ENCODE measurements at places on chromosomes 2 and 18.

GRCh38 chr2:5701266-5701665 lies 9.1 kb downstream of the SOX11 start:
- no peak for DNase-seq

- no peak for DNase-seq
Observed at GRCh38 chr18:3368193-3368592, 81.8 kb upstream of the TGIF1 start.

- DNase-seq, result no peak
Observed at GRCh38 chr18:60215432-60215831, 157.1 kb downstream of the MC4R start.

DNA sequence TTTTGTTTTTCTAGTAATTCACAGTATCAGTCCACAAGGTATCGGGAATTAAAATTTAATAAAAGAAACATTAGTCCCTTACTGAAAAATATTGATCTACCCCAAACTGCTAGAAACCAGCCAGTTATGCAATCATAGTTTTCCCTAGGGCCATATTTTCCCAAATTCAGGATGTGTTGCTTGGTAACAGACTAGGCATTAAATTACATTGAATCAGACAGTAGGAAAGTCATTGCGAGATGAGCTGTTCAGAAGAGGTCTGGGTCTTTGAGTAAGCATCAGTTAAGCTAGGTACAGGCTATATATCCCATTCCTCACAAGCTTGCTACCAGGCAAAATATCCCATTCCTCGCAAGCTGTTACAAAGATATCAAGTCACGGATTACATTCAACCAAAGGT lies 123.0 kb upstream of the CCDC150 start:
- no peak for DNase-seq

- DNase-seq, result no peak
Observed at GRCh38 chr2:219028141-219028540, 13.2 kb downstream of the CFAP65 start.

DNA sequence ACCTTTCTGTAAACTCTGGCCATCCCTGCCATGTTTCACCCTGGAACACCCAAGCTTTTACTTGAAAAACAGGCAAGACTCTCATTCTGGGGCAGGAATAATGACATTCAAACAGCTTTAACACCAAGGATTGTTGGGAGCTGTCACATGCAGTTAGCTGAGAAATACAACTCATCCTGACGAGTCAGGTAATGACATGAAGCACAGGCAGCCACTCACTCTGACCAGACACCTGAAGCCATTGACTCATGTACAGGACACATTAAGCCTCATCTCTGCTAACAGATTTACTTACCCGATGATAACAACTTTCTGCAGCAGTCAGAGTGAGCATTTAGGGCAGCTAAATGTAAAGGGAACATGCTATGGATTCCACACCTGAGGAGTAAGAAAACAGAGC lies 163.1 kb upstream of the PGAP1 start:
- no peak for DNase-seq

GRCh38 chr2:903223-903900 lies 47.3 kb upstream of the SNTG2 start:
- no peak for DNase-seq

GRCh38 chr2:19357402-19358241 lies 801 bp downstream of the OSR1 start:
- DNase-seq, result no peak

GRCh38 chr2:64439194-64439593 lies 14.8 kb upstream of the LGALSL start:
- DNase-seq, result no peak

DNA sequence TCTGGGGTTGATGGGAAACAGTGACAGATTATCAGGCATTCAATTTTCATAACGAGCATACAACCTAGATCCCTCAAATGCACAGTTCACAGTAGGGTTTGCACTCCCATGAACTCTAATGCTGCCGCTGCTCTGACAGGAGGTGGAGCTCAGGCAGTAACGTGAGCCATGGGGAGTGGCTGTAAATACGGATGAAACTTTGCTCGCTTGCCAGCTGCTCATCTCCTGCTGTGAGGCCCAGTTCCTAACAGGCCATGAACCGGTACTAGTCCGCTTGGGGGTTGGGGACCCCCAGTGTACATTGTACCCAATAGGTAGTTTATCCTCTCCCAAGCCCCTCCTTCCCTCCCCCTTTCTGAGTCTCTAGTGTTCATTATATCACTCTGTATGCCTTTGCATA lies 94.6 kb downstream of the PTH2R start:
- no peak for DNase-seq

GRCh38 chr2:151637271-151637781 lies 97.0 kb downstream of the NEB start:
- DNase-seq, result peak; percentile 50

- no peak for DNase-seq
Observed at GRCh38 chr2:121862286-121862685, 106.8 kb downstream of the TSN start.

GRCh38 chr2:141714496-141714895 lies 416.3 kb downstream of the LRP1B start:
- no peak for DNase-seq

- DNase-seq, result no peak
Observed at GRCh38 chr2:178479758-178480226, 465 bp upstream of the PLEKHA3 start.

- no peak for DNase-seq
Observed at GRCh38 chr2:48792030-48792429, 36.5 kb upstream of the LHCGR start.

GRCh38 chr2:151673016-151673415 lies 61.3 kb downstream of the NEB start:
- no peak for DNase-seq

DNA sequence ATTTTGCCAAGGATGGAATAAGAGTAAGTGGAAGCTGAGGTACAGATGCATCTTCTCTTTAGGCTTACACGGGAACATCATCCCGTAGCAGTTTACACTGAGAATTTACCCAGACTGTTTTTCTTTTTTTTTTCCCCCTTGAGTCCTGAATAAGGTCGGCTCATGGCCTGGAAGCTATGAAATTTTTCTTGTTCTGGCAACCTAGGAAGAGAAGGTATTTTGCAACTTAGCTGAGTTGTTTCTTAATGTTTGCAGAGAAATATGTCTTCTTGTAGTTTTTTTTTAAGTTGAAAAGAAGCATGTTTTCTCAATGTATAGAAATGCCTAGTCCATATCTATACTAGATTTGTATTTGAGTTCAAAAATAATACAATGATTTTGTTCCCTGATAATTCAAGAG lies 712.5 kb downstream of the TDRD15 start:
- DNase-seq, result no peak

DNA sequence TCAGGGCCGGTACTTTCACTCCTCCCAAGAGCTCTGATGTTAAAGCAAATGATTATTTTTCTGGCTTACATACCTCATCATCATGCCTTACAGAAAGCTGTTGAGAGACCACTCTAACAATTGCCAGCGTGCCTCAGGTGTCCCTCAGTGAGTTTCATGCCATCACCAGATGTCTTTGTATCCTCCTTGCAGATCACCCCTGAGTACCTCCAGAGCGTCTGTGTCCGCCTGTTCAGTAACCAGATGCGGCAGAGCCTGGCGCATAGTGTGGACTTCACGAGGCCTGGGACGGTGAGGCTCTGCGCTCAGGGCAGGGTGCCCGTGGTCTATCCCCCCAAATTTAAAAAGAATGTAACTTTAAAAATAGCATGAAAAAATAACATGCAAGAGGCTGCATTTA lies 41.3 kb downstream of the ARMC9 start:
- DNase-seq, result no peak

- no peak for DNase-seq
Observed at GRCh38 chr2:42446503-42447271, 47.1 kb downstream of the KCNG3 start.

All from stimulated activated CD4-positive, alpha-beta T cell treated with anti-CD3 and anti-CD28 coated beads, Interleukin-1b, Interleukin-23, amount 100 ng/mL, for 48 hours (primary cell).